Fibroblast of skin of right quadriceps (primary cell): ENCODE measurements at places on chromosomes 2 and 18.

- DNase-seq = no peak
These were observed 174.6 kb downstream of the NCK2 start for GRCh38 chr2:105919191-105919811.

DNA sequence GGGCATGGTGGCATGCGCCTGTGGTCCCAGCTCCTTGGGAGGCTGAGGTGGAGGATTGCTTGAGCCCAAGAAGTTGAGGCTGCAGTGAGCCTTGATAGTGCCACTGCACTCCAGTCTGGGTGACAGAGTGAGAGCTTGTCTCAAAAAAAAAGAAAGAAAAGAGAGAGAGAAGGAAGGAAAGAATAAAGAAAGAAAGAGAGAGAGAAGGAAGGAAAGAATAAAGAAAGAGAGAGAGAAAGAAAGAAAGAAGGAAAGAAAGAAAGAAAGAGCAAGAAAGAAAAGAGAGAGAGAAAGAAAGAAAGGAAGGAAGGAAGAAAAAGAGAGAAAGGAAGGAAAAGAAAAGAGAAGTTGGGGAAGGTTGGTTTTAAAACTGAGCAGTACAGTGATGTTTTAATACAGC lies 49.0 kb upstream of the ACSL3 start:
- DNase-seq = no peak

DNA sequence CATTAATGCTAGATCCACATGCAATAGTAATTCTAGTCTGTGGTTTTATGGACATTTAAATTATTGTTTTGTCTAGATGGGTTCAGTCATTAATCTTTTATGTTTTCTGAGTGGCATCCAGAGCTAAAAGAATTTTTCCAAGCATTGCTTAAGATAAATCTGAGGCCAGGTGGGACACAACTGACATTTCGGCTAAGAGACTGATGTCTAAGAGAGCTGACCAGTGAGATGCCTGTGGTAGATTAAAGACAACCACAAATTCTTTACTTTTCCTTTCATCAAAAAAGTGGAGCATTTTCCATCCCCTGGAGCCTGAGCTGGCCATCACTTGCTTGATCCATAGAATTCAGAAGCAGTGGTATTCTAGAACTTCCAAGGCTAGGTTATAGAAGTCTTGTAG lies 182.2 kb downstream of the NRP2 start:
- peak; percentile 28 for DNase-seq

DNA sequence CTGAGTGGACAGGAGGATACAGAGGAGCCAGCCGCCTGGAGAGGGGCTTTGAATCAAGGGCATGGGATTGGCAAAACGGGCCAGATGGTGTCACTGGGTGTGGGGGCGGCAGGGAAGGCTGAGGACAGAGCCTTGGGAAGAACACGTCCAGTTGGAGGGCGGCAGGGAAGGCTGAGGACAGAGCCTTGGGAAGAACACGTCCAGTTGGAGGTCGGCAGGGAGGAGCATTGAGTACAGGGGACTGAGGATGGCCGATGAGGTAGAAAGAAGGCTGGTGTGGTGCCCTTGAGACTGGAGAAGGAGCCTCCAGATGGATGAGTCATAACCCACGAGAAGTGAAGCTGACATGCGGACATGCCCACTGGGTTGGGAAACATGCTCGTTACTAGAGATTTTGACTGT lies 4.5 kb downstream of the HES6 start:
- no peak for DNase-seq
